Lower lobe of right lung (tissue), 2 donors: ENCODE measurements at places on chromosomes 16 and 17. TPM values are rescaled to one million over a fixed set of nuclear protein-coding genes. Genes with fewer than 3 reads are reported as not detected.

- no peak for DNase-seq
These were observed 581 bp downstream of the CD68 start for GRCh38 chr17:7579834-7580603.

- DNase-seq, result no peak
These were observed 467.1 kb downstream of the WWOX start for GRCh38 chr16:78566397-78567073.

- DNase-seq, result no peak
These were observed 23.4 kb upstream of the AXIN2 start for GRCh38 chr17:65584604-65585521.

DNA sequence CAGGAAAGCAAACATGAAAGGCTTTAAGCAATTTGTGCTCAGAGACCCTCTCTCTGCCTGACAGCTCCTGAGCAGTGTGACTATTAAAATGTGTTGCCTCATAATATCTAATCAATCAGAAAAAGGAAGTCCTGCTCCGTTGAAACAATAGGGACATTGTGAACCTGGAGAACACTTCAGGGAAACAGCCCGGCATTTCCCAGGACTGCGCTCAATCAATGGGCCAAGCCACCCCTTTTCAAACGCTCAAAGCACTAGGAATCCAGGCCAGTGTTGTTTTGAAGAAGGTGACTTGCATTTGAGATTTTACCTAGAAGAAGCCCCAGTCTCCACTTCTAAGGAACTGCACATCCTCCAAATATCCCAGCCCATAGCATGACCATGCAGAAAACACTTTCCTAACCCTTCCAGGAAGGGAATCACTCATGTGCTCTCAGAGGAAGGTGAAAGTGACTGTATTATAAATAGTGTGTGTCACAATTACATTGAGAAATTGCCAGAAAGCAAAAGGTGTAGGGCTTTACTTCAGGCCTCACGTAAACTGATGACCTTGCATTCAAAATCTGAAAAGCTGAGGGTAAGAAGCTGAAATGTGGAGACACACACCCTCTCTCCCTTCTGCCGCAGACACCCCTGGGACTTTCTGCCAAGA is 19.4 kb downstream of the CDRT4 start:
- DNase-seq, result no peak

DNA sequence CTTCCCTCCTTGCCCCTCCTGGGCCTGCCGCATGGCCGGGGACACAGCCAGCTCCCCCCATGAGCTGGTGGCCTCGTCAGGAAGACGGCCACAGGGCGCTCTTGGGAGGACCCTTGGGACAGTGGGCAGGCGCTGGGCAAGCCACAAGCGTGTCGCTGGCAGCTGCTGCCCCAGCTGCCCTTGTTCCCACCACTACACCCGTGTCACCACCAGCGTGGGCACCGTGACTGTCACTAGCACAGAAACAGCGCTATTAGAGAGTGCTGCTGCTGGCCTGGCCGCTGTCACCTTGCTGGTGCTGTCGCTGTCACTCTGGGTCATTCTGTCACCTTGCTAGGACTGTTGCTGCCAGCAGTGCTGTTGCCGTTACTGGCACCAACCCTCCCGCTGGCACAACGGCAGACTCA is 47.2 kb downstream of the ZFPM1 start:
- DNase-seq, result no peak

GRCh38 chr17:42653179-42654124 is 5.6 kb upstream of the TUBG2 start:
- no peak for DNase-seq

DNA sequence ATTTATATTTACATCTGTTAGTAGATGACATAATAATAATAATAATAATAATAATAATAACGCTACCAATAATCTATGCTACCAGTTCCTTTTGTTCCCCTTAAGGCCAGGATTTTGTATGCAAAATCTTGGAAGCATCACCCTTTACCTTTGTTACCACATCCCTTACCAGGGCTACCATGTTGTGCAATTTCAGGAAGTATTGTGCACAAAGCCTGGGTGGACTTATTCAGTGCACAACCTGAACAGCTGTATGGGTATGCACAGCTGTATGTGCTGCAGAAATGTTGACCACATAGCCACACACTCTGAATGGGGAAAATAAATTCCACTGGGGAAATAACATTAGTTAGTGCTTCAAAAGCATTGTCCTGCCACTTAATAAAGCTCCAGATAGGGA is 19.9 kb upstream of the CALB2 start:
- no peak for DNase-seq

- DNase-seq, result no peak
These were observed 504.9 kb upstream of the HSBP1 start for GRCh38 chr16:83302853-83303252.

DNA sequence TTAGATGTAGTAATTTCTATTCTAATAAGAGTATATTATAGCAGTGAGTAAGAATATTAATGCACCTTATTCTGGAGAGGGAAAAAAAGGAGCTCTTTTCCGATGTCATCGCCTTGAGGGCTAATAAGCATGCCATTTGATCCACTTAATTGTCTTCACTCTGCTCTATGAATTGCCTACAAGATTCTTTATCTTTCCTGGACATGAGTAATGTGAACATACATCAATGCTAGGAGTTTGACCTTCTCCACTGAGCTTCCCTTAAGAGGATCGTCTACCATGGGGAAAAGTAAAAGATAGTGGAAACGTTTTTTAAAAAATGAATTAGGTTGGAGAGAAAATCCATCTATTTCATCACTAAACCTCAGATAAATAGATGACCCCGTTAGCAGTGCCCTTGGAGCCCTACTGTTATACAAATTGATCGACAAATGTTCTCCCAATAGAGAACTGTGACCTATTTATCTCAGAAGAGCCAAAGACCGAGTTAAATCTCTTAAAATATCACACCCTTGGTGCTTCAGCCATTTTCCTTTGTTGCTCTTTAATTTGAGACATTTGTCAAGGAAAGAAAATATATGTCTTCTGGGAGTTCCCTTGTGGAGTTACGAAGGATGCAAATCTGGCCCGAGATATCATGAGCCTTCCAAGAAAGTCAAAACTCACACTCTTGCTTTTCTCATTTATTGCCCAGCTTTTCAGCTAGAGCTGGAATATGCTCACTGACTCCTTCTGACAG is 898.5 kb downstream of the KCNJ2 start:
- no peak for DNase-seq

GRCh38 chr17:74671031-74671771 is 41.5 kb downstream of the CD300LF start:
- DNase-seq, result peak; percentile 88

DNA sequence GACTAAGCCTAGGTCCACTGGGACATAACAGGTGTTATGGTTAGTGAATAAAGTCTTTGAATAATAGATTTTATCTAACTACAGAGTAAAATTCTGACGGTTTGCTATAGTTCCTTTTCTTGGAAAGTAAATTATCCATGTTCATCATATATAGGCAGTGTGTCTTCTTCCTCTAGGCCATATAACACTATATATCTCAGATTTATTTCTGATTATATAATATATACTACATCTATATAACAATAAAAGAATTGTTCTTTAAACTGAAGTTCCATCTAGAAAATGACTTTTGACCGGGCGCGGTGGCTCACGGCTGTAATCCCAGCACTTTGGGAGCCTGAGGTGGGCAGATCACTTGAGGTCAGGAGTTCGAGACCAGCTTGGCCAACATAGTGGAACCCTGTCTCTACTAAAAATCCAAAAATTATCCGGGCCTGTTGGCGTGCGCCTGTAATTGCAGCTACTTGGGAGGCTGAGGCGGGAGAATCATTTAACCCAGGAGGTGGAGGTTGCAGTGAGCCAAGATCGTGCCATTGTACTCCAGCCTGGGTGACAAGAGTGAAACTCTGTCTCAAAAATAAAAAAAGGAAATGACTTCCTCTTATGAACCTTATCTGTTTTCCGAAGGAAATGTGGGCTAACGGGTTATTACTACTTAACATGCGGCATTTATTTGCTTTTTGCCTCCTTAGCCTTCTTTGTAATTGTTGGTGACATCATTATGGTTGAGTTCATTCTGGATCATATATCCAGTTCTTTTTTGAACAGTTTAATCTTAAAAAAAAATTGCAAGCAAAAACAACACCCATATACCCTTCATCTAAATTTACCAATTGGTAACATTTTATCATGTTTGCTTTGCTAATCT is 29.2 kb downstream of the NOL11 start:
- no peak for DNase-seq

- peak; percentile 74 for DNase-seq
These were observed 52.7 kb downstream of the CDRT4 start for GRCh38 chr17:15414532-15415306.

DNA sequence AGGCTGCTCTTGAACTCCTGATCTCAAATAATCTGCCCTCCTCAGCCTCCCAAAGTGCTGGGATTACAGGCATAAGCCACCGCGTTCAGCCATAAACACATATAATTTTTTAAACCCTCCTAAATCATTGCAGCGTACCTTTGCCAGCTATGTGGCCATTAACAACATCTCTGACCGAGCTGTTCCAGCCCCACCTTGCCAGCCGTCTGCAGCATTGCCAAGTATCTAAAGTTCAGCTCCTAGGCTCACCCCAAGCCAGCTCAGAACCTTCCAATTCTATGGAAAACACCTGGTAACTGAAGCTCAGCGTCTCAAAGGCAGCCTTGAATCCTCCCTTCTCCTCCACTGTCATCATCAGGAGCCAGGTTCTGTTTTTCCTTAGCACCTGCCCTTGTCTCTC is 5.1 kb upstream of the MEIOB start:
- no peak for DNase-seq

GRCh38 chr16:48961546-48961945 is 320.1 kb downstream of the CBLN1 start:
- no peak for DNase-seq

GRCh38 chr17:55186937-55187770 is 77.6 kb upstream of the HLF start:
- DNase-seq, result no peak

GRCh38 chr17:2027528-2028233 is 2.3 kb upstream of the DPH1 start:
- no peak for DNase-seq

DNA sequence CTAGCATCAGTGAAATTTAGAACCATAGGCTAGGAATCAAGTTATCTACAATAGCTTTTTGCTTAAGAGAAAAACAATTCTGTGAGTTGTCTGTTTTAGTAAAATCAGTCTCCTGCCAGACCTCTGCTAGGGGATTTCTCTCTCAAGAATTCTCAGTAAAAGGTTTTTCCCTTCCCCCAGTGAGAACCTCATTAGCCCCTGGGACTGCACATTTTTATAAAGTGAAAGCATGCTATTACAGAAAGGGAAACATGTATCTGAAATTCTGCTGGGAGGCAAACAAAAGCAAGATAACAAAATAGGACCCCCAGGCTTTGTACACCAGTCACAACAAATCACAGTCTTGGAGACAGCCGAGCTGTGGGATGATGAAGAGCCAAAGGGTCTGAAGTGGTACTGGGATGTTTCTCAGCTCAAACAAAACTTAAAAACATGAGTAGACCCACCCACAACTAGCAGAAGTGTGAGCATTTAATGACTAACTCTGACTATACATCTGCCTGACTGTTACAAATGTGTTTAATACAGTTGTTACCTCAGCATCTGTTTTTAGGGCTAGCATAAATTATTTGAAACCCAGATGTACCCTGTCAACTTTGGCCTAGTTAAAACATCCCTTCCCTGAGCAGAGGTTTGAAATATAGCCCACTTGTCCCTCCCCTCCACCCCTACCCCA is 20.0 kb upstream of the GLG1 start:
- DNase-seq, result no peak

DNA sequence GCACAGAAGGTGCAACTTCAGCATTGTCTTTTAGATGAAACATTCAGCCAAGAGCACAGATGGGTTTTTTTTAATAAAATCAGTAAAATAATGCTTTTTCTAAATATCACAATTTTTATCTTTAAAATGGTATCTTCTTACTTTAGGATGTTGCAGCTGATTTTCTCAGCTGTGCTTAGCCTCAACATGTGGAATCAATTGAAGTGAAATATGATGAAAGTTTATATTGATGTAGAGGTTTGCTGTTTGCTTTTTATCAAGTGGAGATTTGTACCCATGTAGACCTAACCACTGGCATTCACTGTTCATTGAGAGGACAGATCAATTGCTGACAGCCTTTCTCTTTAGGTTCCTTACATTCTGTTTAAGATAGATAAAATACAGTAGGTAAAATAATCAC is 107.8 kb downstream of the CYB561 start:
- no peak for DNase-seq

GRCh38 chr16:85916141-85916890 is 17.4 kb downstream of the IRF8 start:
- DNase-seq, result peak; percentile 90

GRCh38 chr17:41308251-41308917 is 725 bp downstream of the KRTAP16-1 start:
- no peak for DNase-seq

- DNase-seq, result no peak
These were observed 47.4 kb downstream of the PKD1L3 start for GRCh38 chr16:71952825-71953224.

DNA sequence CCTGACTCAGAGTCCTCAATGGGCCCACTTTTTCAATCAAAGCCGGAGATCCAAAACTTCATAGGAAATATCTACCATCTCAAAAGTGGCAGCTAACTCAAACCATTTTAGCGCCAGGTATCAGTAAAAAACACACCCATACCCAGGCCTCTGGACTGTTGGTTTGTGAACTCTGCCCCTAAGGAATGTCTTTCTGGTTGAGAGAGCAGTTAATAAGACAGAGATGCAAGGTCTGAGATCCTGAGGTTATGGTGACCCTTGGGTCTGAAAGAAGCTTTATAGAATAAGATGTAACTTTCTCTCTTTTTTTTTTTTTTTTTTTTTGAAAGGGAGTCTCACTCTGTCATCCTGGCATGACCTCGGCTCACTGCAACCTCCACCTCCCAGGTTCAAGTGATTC is 350.5 kb downstream of the SOX9 start:
- DNase-seq, result no peak

DNA sequence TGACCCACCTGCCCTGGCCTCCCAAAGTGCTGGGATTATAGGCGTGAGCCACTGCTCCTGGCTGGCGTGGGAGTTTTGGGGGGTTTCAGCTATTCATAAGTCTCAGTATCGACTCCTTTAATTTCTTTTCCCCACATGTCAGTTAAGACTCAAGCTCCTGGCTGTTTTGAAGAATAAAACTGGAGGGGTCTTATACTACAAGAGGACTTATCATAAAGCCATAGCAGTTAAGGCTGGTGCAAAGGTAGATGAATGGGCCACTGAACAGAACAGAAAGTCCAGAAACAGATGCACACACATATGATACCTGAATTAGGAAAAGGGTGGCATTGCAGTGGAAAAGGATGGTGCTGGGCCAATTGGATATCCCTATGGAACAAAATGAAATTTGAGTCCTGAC is 47.4 kb downstream of the TBX4 start:
- DNase-seq, result no peak

- DNase-seq, result no peak
These were observed 4.4 kb upstream of the ZFPM1 start for GRCh38 chr16:88448461-88449266.

GRCh38 chr17:32493976-32494513 is 7.3 kb downstream of the CDK5R1 start:
- no peak for DNase-seq

The CLEC18C gene
- 1.0 TPM for total RNA-seq

The FOXL1 gene
- total RNA-seq, result 0.83 TPM

The ASB16 gene
- not detected for total RNA-seq

The CCDC200 gene
- total RNA-seq, result not detected

The ZNF771 gene
- 3.8 TPM for total RNA-seq

The SDR42E1 gene
- total RNA-seq, result 8.4 TPM

The CD300H gene
- 0.92 TPM for total RNA-seq

The PTX4 gene
- total RNA-seq, result not detected

The TMEM238L gene
- not detected for total RNA-seq

The NATD1 gene
- 15.7 TPM for total RNA-seq

The TLCD3B gene
- not detected for total RNA-seq

The CDRT4 gene
- 13.4 TPM for total RNA-seq

The BLTP2 gene
- total RNA-seq, result 138 TPM

The MARVELD3 gene
- total RNA-seq, result 6.7 TPM

The NAGS gene
- 6.4 TPM for total RNA-seq
